Smooth muscle cell of the coronary artery (primary cell): ENCODE measurements at places on chromosomes 7 and 10. TPM values are rescaled to one million over a fixed set of nuclear protein-coding genes. Genes with fewer than 3 reads are reported as not detected.

GHITM gene
- 134 and 172 TPM in 2 replicates for total RNA-seq

FXYD4 gene
- total RNA-seq: not detected in 2 replicates

ZNF853 gene
- 0.59 and 5.5 TPM in 2 replicates for total RNA-seq

SPDYE16 gene
- 0.12 and 0.15 TPM in 2 replicates for total RNA-seq

UTF1 gene
- total RNA-seq: not detected in 2 replicates

NAPEPLD gene
- total RNA-seq: 9.8 and 11.6 TPM in 2 replicates

GNAT3 gene
- total RNA-seq: not detected in 2 replicates

STOX1 gene
- total RNA-seq: under 0.01 and 0.12 TPM in 2 replicates

FRMD4A gene
- 20.0 and 84.2 TPM in 2 replicates for total RNA-seq

PARP12 gene
- 13.7 and 18.4 TPM in 2 replicates for total RNA-seq

NEBL gene
- total RNA-seq: 0.12 and 0.90 TPM in 2 replicates

C10orf62 gene
- total RNA-seq: 0.08 TPM in 1 of 2 replicates, not detected in the other

TMEM130 gene
- total RNA-seq: 0.12 and 0.23 TPM in 2 replicates

UFSP1 gene
- 1.2 and 5.7 TPM in 2 replicates for total RNA-seq

AKR1D1 gene
- not detected in 2 replicates for total RNA-seq

ING3 gene
- 5.5 and 8.5 TPM in 2 replicates for total RNA-seq

SCART1 gene
- 1.3 and 2.7 TPM in 2 replicates for total RNA-seq

EBF3 gene
- 3.9 and 8.8 TPM in 2 replicates for total RNA-seq

PNLIPRP1 gene
- total RNA-seq: not detected in 2 replicates

MRM2 gene
- 10.1 and 14.4 TPM in 2 replicates for total RNA-seq

GNG11 gene
- 2.8 and 48.6 TPM in 2 replicates for total RNA-seq

WNT16 gene
- 1.6 TPM in 1 of 2 replicates, not detected in the other for total RNA-seq

NUDT13 gene
- total RNA-seq: 0.59 and 0.75 TPM in 2 replicates
